Cardiac septum (tissue), 1 donor: ENCODE measurements at places on chromosomes 4 and X. TPM values are rescaled to one million over a fixed set of nuclear protein-coding genes. Genes with fewer than 3 reads are reported as not detected.

The RNF212 gene
- 1.4 TPM for total RNA-seq

DNA sequence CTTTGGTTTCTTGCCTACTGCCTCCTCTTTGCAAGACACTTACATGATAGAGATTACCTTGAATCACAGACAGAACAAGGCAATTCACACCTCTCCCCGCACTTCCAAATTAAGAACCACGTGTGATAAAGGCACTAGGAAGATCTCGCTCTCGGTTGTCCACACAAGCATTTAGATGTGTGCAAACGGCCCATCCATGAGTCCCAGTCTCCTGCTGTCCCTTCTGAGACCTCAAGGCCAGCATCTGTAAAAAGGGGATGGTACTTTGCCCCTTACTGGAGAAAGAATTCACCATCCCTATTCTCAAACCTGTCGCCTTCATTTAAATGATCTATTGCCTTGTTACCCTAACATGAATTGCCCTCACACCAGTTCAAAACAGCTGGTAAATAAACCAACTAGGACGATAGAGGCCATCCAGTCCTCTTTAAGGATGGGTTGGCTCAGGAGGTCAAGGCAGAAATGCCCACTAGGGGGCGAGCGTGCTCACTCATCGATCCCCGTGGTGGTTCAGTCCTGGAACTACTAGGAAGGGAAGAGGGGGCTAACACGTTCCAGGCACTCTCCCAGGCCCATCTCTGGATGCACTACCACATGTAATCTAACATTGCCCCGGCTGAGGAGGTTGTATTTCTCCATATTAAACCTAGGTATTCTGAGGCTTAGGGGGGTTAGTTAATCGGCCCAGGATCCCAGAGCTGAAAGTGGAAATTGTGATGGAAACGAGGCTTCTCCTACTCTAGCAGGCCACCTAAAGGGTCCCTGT is 95.8 kb downstream of the DHX15 start:
- no peak for DNase-seq

GRCh38 chr4:13313856-13314255 is 170.3 kb downstream of the RAB28 start:
- no peak for DNase-seq

The ARHGAP36 gene
- 0.24 TPM for total RNA-seq

- DNase-seq = no peak
Measured at GRCh38 chrX:14832151-14832550, 40.7 kb downstream of the FANCB start.

DNA sequence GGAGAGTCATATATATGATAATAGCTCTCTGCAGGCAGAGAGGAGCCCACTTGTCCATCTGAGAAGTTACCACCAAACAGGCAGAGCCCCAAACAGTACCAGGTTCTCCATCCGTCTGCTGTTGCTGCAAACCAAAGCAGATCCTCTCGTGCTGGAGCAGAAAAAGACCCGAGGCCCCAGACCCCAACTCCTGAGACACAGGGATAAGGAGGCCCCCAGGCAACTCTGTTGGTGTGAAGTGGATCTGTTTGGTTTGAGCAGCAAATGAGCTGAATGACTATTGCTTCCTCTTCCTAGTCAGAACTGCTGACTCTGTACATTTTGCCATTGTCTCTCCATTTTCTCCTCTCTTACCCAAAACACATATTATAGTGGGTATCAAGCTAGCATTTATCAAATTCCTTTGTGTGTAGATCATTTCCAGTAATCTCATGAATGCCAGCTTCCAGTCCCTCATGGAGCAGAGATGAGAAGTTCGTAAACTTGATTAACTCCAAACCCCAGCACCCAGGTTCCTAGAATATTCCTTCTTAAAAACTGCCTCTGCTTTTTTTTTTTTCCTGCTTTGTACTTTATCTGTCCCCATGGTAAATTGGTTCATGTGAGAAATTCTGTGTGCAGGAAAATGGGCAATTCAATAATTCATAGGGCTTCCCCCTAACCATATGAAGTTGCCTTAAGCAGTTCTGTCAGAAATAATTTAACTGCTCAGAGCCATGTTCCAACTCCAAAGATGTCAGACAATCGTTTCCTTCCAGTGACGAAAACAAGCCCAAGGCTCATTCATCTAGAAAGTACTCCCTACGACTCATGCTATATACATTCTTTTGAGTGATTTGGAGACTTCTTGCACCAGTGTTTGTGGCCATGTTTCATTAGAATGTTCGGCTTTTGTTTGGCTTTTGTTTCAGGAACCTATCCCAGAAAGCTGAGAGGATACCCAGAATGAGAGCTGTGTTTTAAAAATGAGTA is 98.6 kb upstream of the ATXN3L start:
- no peak for DNase-seq

The PIGA gene
- 6.8 TPM for total RNA-seq

- DNase-seq = no peak
Measured at GRCh38 chr4:11549525-11549924, 120.8 kb upstream of the HS3ST1 start.

DNA sequence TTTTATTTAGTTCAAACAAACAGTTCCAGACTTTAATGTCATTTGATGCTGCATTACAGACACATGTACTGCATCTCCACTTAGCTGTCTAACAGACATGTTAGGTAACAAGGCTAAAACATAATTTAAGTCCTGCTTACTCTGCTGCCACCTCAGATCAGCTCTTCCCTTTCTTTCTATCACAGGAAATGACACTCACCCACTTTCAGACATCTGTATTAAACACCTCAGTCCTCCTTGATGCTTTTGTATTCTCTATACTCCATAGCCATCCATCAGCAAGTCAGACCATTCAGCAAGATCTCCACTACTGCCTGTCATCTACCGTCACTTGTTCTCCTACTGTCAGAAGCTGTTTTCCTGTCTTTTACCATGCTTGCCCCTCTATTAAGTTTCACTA is 405.4 kb downstream of the IL15 start:
- DNase-seq = no peak
